Right ventricle myocardium superior (tissue), 1 donor: ENCODE measurements at places on chromosomes 16 and 17. TPM values are rescaled to one million over a fixed set of nuclear protein-coding genes. Genes with fewer than 3 reads are reported as not detected.

GRCh38 chr17:77356109-77356689, 215.4 kb downstream of the SEC14L1 start:
- no peak for DNase-seq

DNA sequence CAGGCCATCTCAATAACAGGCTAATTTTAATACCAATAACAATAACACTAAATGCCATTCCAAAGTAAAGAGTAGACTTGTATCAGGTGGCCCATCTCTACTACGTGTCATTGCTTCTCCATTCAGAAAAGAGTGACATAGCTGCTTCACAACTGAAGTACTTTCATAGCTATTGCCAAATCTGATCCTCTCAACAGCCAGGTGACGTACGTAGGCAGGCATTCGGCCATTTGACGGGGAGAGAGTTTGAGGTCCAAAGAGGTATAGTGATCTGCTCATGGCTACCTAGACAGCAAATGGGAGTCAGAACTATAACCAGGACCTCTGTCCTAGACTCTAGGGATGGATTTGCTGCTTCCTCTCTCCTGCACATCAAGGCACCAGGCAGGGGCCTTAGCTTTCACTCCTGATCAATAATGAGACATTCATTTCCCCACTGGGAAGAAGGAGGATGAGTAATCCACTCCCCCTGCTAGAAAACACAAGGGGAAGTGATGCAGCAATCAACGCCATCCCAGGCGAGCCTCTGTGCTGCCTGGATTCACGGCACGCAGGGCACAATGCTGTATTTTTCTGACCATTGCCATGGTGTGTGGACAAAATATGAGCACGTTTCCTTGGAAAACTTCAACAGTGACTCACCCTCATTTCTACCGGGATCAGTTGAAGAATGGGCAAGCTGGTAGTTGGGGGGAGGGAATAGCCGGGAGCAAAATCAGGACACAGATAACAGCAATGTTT, 80.9 kb downstream of the SPACA3 start:
- no peak for DNase-seq

DNA sequence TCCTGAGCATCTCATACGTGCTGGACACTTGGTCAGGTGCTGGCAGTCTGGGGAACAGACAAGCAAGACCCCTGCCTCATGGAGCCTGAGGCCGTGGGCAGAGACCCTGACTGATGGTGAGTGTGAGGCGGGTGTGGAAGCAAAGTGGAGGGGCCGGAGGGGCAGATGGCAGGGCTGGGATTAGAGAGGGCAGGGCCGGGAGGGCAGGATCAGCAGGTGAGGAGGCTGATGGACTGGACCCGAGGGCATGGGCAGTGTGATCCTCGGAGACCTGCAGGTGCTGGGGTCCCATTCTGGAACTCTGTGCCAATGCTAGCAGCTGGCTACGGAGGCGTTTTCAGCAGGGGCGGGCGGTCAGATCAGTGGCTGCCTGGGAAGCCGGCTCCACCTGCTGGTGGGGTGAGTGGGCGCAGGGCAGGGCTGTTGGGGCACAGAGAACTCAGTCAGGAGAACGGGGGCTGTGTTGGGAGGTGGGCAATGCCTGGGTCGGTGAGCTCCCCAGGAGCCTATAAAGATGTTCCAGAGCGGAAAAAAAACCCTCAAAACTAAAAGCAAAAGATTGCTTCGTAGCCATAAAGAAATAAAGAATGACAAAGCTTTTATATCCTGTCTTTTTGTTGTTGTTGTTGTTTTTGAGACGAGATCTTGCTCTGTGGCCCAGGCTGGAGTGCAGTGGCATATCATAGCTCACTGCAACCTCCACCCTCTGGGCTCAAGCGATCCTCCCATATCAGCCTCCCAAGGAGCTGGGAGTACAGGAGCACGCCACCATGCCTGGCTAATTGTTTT, 8.9 kb upstream of the C16orf74 start:
- no peak for DNase-seq

- DNase-seq, result peak; percentile 89
These were observed 217.8 kb downstream of the SPECC1 start for GRCh38 chr17:20226814-20227482.

CACNG5 gene
- total RNA-seq, result not detected
